ENCODE measurements at places on chromosomes 16 and 17. TPM values are rescaled to one million over a fixed set of nuclear protein-coding genes. Genes with fewer than 3 reads are reported as not detected.

DNA sequence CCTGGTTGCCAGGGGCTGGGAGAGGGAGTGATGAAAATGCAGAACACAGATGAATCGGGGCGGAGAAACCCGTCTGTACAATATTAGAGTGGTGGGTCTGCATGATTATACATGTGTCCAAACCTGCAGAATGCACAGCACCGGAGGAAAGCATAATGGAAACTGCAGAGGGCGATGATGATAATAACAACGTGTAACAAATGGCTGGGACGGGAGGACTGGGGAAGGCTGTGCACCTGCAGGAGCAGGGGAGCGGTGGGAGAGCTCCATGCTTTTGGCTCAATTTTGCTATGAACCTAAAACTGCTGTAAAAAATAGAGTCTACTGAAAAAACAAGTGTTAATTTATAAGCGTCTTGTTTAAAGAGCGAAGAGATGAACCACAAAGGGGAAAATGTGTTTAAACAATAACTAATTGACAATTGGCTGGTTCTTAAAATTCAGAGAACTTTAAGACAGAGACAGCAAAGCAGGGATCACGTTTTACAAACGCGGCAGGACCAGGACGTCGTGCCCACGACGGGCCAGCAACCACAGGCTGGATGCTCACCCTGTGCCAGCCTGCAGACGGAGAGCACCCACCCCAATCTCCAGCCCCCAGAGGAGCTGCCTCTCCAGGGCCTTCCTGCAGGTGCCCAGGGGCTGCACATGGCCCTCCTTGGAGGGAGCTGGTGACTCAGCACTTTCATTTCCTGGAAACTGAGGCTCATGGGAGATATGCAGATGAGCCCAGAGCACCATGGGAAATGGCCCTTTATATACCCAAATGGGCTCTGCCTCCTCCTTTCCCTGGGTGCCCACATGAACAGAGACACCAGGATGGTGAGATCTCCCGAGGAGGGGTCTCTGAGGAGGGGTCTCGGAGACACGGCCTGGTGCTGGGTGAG lies at the start of gene TEX19:
TSS of gene TEX19 (plus strand) at position 783 of the 886 bp plus-strand sequence. CDS start 2,904 bp downstream, outside the sequence.
- DNase-seq = no peak

Gene GPR139
- polyA plus RNA-seq = 3.8 TPM

- no peak for DNase-seq
These were observed 23.4 kb downstream of the LPCAT2 start for GRCh38 chr16:55532227-55532626.

Gene KRT33B
- 0.44 TPM for polyA plus RNA-seq

- DNase-seq = no peak
These were observed 7.1 kb downstream of the HSD17B2 start for GRCh38 chr16:82042144-82042543.
